ENCODE measurements at places on chromosomes 6 and 20. TPM values are rescaled to one million over a fixed set of nuclear protein-coding genes. Genes with fewer than 3 reads are reported as not detected.
A peak's percentile ranks its signal among the peaks of the same experiment; 100 is the strongest.

GRCh38 chr6:35185302-35185681 lies 28.5 kb upstream of the SCUBE3 start:
- H3K4me3 ChIP-seq = no peak overlapping the region
- no peaks in the 10 kb centered on the region for H3K4me1 ChIP-seq
- no peak overlapping the region for H3K27ac ChIP-seq
- H3K27me3 ChIP-seq = no peaks in the 10 kb centered on the region
- H3K36me3 ChIP-seq = no peaks in the 10 kb centered on the region
- DNase-seq = no peak

DNA sequence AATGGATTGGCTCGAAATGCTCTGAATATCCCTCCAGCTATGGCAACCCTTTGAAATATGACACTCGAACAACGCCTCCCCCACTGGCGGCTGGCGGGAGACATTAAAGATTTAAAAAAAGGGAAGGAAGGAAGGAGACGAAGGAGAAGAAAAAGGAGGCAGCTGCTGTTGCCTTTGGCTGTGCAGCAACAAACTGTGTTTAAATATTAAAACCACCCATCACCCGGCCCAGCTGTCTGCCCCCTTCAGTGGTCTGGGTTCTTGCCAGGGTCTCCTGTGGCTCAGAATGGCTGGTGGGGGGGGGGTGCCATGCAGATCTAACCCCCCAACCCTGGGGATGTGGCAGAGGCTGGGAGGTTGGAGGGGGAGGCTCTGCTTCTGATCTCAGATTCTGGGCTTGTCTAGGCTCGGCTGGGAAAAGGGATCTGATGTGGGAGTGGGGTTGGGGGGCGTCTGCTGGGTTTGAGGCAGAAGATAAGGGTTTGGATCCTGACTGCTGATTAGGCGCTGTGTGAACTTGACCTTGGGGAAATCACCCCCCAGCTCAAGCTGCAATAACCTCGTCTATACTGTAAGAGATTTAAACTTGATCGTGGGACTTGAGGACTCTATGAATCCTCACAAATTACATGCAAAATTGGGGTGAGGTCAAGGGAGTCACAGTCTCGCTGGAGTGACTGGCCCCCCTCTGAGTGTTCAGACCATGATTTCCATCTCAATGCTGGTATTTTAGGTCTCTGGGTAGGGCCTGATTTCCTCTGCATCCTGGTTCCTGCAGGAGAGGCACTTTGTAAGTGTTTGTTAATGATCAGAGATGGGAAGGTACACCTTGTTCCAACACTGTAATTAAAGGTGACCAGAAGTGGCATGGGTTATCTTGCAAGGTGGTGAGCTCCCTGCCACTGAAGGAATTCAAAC lies 40.3 kb upstream of the BLCAP start:
- no peaks in the 10 kb centered on the region for H3K4me1 ChIP-seq
- no peak for DNase-seq
- H3K27ac ChIP-seq = no peak overlapping the region
- H3K4me3 ChIP-seq = no peak overlapping the region
- H3K27me3 ChIP-seq = peaks cover 9% of the 10 kb centered on the region

DNA sequence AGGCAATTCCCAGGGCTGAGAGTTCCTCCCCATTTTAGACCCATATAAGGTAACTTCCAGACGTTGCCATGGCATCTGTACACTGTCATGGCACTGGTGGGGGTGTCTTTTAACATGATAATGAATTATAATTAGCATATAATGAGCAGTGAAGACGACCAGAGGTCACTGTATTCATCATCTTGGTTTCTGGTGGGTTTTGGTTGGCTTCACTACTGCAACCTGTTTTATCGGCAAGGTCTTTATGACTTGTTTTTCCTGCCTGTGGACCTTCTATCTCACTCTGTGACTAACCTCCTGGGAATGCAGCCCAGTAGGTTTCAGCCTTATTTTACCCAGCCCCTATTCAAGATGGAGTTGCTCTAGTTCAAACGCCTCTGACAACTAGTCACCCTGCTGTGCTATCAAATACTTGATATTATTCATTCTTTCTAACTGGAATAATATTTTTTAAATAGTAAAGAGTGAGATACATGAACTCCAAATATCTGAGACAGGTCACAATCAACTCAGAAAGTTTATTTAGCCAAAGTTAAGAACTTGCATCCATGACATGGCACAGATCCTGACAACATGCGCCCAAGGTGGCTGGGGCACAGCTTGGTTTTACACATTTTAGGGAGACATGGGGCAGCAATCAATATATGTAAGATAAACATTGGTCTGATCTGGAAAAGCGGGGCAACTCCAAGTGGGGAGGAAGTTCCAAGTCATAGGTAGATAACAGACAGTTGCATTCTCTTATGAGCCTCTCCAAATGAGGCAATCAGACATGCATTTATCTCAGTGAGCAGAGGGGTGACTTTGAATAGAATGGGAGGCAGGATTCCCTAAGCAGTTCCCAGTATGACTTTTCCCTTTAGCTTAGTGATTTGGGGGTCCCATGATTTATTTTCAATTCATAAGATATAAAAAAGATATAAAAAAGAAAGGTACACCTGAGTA lies 1.2 kb upstream of the UFL1 start:
- peak overlapping the region; percentile 92 for H3K4me3 ChIP-seq
- H3K27ac ChIP-seq = no peak overlapping the region
- H3K27me3 ChIP-seq = no peaks in the 10 kb centered on the region
- peaks cover 5% of the 10 kb centered on the region for H3K36me3 ChIP-seq
- DNase-seq = no peak
- H3K4me1 ChIP-seq = peaks cover 15% of the 10 kb centered on the region

OR2H1 gene
- not detected for polyA plus RNA-seq

DNA sequence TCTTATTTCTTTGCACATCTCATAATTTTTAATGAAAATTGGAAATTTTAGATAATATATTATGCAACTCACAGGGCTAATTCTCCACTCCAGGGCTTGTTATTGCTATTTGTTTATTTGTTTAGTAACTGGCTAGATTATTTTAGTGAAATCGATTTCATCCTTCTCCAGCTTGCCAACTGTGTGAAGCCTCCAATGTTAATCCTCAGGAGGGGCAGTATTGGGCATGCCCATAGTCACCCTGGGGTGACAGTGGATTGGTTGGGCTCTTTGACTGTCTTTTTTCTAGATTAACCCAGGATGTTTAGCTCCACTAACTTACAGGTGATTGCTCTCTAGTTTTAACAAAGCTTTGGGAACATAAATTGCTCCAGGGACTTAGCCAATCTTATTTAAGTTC lies 450.1 kb downstream of the BMP2 start:
- H3K4me3 ChIP-seq = no peak overlapping the region
- DNase-seq = no peak
- H3K36me3 ChIP-seq = no peaks in the 10 kb centered on the region
- H3K27ac ChIP-seq = no peak overlapping the region
- H3K4me1 ChIP-seq = no peaks in the 10 kb centered on the region

- DNase-seq = no peak
- no peaks in the 10 kb centered on the region for H3K27me3 ChIP-seq
- peak overlapping the region; percentile 82 for H3K4me3 ChIP-seq
- peaks cover 9% of the 10 kb centered on the region for H3K36me3 ChIP-seq
Measured at GRCh38 chr6:117601811-117602150, 530 bp downstream of the GOPC start.

XKR7 gene
- polyA plus RNA-seq = 0.02 TPM

DNA sequence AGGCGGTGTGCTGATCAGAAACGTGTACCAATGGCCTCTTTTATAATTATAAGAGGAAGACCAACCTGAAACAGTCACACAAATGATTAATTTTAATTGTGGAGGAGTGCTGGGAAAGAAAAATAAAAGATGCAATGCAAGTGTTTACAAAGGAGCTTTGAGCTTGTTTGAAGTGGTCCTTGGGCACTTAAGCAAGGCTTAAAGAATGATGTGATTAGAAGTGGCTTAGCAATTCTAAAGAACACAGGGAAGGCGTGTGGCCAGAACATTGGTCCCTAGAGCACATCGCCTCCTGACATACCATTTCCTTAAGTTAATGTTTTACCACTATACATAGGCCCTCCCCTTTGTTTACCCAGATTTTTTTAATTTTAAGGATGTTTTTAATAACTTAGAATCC lies 26.1 kb downstream of the PTPN1 start:
- H3K4me3 ChIP-seq = no peak overlapping the region
- no peaks in the 10 kb centered on the region for H3K27me3 ChIP-seq
- DNase-seq = no peak
- peaks cover 34% of the 10 kb centered on the region for H3K4me1 ChIP-seq

DEFB113 gene
- polyA plus RNA-seq = not detected
